ENCODE measurements at places on chromosomes 11 and 22.

DNA sequence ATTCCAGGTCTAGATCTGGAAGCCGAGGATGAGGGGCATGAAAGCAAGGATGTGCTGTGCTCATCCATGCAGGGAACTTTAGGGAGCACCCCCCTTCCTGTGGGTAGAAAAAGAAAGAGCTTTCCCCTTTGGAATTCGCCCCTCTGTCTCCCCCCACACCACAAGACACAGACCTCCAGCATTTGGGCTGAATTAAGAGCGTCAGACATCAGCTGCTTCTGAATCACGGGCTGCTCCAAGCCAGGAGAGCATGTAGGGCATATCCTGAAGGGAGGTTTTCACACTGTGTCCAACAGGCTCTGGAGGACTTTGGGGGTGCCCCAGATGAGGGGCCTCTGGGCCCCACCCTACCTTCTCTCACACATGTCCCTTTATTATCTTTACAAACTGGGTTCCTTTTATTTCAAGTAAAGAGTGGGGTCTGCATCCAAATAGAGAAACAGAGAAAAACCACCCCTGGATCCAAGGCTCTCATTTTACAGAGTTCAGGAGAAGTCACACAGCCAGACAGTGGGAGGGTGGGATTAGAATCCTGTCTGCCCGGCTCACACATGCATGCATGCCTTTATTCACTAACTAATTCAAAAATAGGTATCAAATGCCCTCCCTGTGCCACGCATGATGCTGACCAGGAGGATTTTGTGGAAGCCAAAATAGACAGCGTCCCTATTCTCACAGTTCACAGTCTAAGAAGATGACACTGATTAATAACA is 52.8 kb downstream of the LRRC32 start:
- DNase-seq = no peak

GRCh38 chr11:126776119-126776518 is 224.5 kb downstream of the KIRREL3 start:
- no peak for DNase-seq

- DNase-seq = no peak
Observed at GRCh38 chr11:118193910-118194566, 17.6 kb upstream of the SCN2B start.

- no peak for DNase-seq
Observed at GRCh38 chr22:50058061-50058905, at the start of gene TTLL8. Gene TTLL8 (minus strand): TSS chr22:50058298.

GRCh38 chr11:15621565-15621964 is 506.8 kb downstream of the INSC start:
- DNase-seq = no peak

DNA sequence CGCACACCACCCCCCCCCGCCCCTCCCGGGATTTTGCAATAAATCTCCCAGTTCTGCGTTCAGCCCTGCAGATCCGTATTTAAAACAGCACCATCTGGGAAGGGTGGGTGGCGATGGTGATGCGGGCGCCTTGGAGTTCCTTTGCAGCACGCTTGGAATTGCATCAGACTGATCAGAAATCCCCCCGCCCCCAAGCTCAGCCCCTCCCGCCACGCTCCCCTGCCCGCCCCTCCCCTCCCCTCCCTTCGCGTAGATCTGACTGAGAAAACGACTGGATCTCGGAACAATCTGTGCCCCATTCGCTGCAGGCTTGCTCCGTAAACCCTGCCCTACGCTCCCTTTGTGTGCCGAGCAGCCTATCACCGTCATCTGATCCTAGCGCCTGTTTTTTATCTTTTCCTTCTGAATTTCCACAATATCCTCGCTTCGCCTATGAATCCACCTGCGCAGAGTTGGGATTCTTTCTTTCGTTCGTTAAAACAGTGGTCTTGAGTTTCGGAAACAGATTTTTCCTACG is 18.1 kb upstream of the BDNF start:
- no peak for DNase-seq

GRCh38 chr11:78533399-78533798 is 41.3 kb downstream of the NARS2 start:
- DNase-seq = no peak

- no peak for DNase-seq
Observed at GRCh38 chr11:19276859-19277808, 36.4 kb upstream of the E2F8 start.

DNA sequence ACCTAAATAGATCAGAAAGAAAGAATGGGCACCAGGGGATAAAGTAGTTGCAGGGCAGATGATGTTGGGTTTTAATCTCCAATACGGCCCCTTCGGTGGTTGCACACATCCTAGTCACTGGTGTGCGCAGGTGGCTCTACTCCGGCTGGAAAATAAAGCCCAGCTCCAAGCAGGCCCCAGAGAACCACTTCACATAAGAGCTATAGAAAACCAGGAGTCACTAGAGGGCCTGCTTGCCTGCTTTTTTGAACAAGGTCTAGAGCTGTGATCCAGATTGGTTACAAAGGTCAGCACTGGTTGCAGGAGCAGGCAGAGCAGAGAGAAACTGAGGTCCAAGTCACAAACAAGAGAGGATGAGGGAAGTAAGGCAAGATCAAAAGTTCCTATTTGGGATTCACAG is 41.5 kb upstream of the MS4A8 start:
- no peak for DNase-seq

- DNase-seq = no peak
Observed at GRCh38 chr11:3834664-3835461, 5.9 kb downstream of the RHOG start.

DNA sequence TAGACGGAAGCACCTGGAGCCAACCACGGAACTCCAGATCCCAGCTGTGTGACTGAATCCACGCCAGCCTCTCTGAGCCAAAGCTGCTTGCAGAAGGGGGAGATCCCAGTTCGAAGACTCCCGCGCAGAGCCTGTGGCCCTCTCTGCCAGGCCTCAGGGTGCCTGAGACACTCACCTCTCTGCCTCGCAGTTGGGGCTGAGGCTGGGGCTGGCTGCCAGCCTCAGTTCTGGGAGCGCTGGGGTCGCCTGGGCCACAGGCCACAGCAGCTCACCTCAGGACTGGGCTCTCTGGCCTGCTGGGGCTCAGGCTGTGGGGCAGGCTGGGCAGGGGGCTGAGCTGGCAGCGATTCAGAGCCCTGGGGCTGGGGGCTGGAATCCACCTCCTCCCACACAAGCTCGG is 8.2 kb upstream of the IGF2 start:
- no peak for DNase-seq

DNA sequence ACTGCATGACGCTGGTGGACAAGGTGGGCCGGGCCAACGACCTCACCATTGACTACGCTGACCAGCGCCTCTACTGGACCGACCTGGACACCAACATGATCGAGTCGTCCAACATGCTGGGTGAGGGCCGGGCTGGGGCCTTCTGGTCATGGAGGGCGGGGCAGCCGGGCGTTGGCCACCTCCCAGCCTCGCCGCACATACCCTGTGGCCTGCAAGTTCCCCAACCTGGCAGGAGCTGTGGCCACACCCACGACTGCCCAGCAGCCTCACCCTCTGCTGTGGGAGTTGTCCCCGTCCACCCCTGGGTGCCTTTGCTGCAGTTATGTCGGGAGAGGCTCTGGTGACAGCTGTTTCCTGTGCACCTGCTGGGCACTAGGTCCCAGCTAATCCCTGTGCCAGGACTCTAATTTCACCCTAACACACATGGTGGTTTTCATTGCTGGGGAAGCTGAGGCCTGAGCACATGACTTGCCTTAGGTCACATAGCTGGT is 49.0 kb upstream of the PPP6R3 start:
- no peak for DNase-seq

DNA sequence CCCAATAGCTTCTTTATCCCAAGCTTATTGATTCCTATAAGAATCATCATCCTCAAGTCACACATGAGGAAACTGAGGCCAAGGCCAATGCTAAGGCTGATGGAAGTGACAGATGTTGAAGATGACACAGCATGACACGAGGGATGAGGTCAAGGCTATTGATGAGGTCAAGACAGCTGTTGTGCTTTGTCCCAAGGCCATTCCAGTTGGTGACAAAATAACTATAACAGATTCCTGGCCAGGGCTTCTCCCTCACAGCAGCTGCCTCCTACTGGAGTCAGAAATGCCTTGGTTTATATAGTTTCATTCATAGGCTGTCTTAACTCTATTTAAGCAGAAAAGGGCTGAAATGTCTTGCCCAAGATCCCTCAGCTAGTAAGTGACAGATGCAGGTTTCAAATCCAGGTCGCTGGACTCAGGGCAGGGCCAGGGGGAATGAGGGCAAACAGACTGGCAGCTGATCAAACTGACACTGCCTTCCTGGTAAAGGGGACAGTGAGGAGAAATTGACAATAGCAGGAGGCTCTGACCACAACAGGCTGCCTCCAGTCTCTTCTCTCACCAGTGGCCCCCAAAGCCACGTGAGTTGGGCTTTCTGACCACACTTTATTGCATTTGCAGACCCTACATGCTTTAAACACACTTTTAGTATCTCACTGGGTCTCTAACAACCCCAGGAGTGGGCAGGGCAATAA is 16.5 kb downstream of the MIF start:
- no peak for DNase-seq

DNA sequence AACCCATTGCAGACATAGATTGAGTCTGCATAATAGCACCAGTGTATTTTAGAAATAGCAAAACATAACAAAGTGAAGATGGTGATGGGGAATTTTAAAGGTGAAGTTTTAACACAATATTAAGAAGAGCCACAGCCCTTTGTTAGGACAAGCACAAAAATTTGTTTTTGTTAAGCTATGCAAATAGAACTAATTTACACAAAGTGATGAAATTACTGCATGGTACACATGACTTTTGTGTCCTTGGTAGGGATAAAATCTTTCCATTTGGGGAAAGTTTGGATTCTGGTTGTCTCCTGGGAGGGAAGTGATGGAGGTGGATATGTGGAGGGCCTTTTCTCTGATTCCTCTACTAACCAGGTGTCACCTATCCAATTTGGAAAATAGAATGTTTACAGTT is 50.4 kb upstream of the MTNR1B start:
- DNase-seq = no peak

DNA sequence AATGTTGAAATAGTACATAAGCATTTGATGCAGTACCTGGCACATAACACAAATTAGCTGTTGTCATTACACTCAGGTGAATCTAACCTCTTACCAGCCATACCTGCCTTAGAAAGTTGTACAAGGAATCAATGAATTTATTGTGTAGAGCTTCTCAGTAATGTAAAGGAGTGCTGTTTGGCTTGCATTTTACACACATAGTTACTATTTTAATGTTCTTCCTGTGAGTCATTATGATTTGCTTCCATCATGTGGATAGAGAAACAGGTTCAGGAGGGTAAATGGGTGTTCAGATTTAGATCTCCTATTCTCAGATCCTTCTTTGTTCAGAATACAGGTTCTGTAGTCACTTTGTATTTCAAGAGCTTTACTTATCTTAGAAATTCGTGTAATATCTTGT is 27.6 kb upstream of the RCE1 start:
- DNase-seq = no peak

DNA sequence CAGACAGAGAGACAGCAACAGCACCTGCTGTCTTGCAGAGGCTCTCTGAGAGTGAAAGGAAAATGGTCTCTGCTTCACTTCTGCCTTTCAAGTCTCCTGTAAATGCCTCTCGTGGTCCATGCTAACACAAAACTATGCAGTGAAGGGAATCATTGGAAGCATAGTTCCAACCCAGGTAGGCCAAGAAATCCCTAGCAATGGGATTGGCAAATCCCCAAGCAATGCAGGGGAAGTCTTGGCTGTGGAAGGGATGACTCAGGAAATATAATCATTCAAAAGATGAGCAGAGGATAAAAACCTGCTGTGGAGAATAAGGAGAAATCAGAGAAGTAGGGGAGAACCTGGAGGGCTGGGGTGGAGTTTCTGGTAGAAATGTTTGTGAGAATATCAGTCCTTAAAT is 216.1 kb upstream of the ZBED5 start:
- DNase-seq = no peak

DNA sequence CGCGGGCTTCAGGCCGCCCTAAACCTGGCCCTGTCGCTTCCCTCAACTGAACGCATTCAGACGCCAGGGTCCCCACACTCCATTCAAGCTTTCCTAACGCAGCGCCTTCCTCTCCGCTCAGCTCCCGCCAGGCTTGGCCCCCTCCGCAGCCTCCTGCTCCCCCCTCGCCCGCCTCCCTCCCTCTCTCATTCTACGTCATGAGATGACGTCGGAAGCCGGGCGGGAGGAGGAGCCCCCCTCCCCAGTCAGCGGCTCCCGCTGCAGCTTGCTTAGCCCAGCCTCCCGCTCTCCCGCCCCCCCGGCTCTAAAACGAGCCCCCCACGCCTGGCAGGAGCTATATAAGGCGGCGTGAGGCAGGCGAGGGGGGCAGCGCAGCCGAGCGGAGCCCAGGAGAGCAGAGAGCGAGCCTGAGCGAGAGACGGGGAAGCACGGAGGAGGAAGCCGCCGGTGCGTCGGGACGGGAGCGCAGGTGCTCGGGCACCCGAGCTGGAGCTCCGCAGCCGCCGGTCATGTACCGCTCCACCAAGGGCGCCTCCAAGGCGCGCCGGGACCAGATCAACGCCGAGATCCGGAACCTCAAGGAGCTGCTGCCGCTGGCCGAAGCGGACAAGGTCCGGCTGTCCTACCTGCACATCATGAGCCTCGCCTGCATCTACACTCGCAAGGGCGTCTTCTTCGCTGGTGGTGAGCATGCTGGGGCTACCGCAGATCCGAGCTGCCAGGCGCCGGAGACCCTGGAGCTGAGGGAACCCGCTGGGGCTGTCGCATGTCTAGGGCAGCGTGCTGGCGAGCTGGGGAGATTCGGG is at the start of gene NPAS4:
Gene NPAS4 (plus strand): TSS at position 365 of the 806 bp plus-strand sequence. CDS start 145 bp downstream, at position 510.
- DNase-seq = no peak

All from activated T-cell treated with anti-CD3 and anti-CD28 coated beads for 48 hours (primary cell).